GM18507 (cell line): ENCODE measurements at places on chromosomes 3 and 15.

DNA sequence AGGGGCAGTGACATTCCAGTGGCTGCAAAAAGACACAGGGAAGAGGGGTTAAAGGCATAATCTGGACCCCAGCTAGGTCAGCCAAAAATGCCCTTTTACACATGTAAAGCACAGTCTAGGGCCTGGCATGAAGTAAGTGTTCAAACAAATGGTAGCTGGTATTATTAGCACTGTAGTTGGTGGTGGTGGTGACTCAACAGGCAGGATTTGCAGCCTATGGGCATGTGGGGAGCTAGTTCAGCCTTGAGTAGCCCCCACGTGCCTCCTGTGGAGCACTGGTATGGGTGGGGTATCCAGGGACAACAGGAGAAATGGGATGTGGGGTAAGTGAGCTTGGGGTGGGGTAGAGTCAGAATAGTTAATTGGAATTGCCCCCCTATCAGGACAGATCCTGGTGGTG is 27.6 kb downstream of the DNASE1L3 start:
- no peak for DNase-seq

- no peak for DNase-seq
Observed at GRCh38 chr3:95387242-95388021, 1324.6 kb downstream of the NSUN3 start.

- no peak for DNase-seq
Observed at GRCh38 chr3:60399861-60400845, 851.1 kb downstream of the FHIT start.

DNA sequence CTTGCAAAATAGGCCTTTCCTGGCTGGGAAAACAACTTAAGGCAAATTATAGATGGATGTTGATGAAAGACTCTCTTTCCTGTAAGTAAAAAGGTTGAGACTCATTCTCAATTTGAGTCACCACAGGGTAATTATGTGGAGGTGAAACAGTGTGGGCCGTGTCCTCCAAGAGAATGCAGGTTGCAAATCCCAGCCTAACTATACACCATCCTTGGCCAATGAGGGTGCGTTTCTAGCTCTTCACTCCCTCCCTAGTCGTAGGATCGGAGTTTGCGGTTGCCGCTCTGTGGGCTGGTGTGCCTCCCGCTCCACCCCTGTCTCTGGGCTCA is 259.9 kb downstream of the PLCL2 start:
- no peak for DNase-seq

GRCh38 chr15:71114887-71115566 is at the start of gene THSD4:
THSD4 (plus strand) TSS chr15:71115471.
- peak; percentile 76 for DNase-seq

- no peak for DNase-seq
Observed at GRCh38 chr3:186012137-186012536, 74.3 kb upstream of the TRA2B start.

- no peak for DNase-seq
Observed at GRCh38 chr15:91022832-91023129, 387 bp upstream of the VPS33B start.

DNA sequence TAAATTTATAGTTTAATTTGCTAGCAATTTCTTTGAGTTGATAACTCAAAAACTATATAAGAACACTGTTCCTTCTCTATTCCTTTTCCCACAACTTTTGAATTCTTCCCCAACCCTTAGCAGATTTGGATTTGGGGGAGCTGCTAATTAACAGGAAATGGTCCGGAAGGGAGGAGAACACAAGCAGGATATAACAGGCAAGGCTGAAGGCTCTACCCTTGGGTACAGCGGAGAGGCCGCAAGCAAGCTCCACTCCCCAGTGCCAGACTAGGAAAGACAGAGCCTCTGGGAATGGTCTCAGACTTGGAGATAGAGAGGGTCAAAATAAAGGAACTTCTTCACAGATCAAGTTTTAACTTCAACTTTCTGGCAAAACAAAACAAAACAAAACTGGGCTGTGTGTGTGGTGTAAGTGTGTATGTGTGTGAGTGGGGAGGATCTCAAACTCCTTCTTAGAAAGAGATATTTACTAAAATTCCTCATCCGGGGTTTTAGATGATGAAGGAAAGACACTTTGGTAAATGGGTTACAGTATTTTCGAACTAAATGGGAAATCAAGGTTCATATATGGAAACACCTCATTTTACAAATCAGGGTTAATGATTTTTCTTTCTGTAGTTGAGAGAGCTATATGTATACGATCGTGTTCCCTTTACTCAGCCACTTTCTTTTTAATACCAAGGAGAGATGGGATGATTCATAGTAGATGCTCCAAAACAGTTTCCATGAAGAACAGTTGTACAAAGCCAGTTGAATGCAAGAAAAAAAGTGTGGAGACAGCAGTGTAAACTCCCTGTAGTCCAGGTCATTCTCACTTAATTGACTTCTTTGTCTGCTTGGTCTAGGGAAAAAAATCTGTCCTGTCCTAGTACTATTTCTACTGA is 161.1 kb downstream of the TP63 start:
- no peak for DNase-seq

GRCh38 chr3:117820658-117821299 is 1111.2 kb downstream of the TUSC7 start:
- DNase-seq = no peak

GRCh38 chr3:71171247-71171646 is 412.3 kb downstream of the FOXP1 start:
- DNase-seq = no peak

GRCh38 chr3:59605318-59605717 is 555.5 kb upstream of the CFAP20DC start:
- no peak for DNase-seq

- no peak for DNase-seq
Observed at GRCh38 chr15:98844261-98844660, 163.3 kb downstream of the PGPEP1L start.

DNA sequence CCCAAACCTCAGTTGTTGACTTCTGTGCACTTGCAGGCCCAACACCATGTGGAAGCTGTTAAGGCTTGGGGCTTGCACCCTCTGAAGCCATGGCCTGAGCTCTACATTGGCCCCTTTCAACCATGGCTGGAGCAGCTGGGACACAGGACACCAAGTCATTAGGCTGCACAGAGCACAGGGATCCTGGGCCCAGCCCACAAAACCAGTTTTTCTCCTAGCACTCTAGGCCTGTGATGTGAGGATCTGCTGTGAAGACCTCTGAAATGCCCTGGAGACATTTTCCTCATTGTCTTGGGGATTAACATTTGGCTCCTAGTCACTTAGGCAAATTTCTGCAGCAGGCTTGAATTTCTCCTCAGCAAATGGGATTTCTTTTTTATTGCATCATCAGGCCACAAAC is 1255.7 kb downstream of the ZPLD1 start:
- no peak for DNase-seq

GRCh38 chr15:50046159-50046558 is 72.9 kb downstream of the ATP8B4 start:
- no peak for DNase-seq

- no peak for DNase-seq
Observed at GRCh38 chr15:29880886-29881285, 58.6 kb upstream of the TJP1 start.

GRCh38 chr3:159130108-159130507 is 328.3 kb downstream of the MFSD1 start:
- no peak for DNase-seq

DNA sequence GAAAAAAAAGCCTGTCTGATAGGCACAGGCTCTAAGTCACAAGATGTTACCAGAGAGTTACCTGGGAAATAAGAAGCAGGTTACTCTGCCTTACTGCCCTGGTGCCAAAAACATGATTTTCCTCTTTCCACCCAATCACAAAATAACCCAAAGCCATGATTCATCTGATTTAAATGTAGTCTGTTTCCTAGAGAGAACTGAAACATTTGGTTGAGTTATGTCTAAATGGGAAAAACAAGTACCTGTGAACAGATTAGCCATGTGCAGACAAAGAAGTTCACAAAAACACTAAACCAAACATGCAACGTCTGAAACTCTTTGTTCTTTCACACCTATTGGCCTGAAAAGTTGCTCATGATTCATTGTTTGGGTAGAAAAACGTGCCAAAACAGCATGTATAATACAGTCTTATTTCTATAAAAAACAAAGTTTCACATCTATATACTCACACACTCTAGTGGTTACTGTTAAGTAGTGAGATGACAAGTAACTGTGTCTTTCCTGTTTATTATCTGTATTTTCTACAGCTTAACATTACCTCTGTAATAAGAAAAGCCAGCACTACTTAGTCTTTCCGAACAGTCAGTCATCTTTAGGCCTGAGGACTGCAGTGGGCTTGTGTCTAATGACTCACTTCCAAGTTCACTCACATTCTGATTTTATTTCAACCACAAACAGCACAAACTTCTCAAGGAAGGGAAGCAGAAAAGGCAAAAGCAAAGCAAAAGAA is 30.2 kb downstream of the FAM174B start:
- no peak for DNase-seq

DNA sequence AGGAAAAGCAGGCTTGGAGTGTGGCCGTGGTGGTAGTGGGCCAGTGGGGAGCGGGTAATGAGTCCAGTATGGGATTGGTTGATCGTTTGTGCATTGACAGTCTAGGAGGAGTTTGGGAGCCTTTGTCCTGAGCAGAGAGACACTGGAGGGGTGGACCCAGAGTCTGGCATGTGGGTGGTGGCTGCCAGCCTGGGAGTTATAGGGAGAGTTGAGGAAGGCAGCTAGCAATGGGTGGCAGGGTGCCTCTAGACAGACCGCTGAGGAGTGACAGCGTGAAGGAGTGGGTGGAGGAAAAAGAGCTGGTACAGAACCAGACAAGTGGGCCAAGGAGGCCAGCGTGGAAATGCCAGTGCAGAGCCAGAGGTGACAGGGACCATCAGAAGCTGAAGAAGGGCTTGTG is 1.9 kb upstream of the CCK start:
- no peak for DNase-seq

- DNase-seq = no peak
Observed at GRCh38 chr15:57316451-57316850, 59.9 kb upstream of the CGNL1 start.

- DNase-seq = no peak
Observed at GRCh38 chr3:108180194-108180593, 42.0 kb downstream of the IFT57 start.

DNA sequence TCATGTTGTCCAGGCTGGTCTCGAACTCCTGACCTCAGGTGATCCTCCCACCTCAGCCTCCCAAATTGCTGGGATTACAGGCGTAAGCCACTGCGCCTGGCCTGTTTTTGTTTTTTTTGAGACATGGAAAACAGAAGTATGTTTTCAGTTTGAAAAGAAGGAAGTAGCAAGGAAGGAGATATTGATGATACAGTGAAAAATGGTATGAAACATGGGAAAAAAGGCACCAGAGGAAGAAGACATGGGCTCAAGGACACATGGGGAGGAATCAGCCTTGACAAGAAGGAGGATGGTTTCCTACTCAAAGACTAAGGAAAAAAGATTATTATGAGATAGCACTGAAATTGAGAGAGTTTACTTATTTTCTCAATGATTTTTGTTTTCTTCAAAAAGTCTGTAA is 30.7 kb downstream of the FMN1 start:
- DNase-seq = no peak

- DNase-seq = no peak
Observed at GRCh38 chr3:127165036-127165435, 27.9 kb upstream of the PRR23E start.

DNA sequence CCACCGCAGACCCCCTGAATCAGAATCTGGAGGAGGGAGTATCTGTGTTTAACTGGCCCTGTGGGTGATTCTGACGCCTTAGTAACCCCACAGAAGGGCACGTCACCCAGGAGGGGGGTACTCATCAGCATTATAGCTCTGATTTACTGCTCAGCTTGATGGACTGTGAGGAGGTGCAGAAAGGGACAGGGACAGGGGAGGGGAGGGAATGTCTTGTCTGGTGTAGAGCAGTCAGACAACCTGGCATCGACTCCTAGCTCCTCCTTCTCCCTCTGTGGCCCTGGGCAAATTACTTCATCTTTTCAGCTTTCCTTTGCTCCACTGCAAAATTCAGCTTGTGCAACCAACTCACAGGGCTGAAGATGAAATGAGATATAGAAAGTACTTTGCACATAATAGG is 42.3 kb upstream of the GLCE start:
- no peak for DNase-seq

GRCh38 chr15:101445562-101446517 is 43.7 kb downstream of the PCSK6 start:
- no peak for DNase-seq

GRCh38 chr3:28901018-28901417 is 379.9 kb upstream of the RBMS3 start:
- DNase-seq = no peak

DNA sequence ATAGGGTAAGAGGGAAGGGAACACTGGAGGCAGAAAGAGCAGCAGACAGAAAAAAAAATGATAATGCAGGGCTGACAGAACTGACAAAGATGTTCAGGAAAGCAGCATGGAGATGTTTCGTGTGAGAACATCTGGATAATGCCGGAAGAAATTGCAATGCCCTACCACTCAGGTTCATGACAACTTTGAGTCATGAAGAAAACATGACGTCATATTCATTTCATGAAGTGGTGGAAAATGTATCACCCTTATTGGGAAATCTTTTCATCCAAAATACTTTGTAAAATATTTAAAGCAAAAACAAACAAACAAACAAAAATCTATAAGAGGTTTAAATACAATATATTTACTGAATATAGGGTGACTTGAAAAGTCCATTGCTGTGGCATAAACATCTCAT is 305.4 kb upstream of the IGF1R start:
- no peak for DNase-seq

DNA sequence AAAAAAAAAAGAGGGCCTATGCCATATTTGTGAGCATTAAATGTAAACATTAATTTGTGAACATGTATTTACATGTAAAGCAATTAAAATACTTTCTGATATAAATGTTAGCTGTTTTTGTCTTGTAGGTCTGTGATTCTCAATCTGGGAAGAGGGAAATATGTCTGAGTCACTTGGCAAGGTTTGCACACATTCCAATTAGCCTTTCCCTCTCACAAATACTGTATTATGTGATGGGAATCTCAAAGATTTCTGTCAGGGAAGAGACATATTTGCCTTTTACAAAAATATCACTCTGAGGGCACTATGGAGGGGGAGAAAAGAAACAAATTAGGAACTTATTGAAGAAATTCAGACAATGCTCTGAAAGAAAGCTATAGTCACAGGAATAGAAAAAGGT is 483.6 kb downstream of the GBE1 start:
- no peak for DNase-seq

DNA sequence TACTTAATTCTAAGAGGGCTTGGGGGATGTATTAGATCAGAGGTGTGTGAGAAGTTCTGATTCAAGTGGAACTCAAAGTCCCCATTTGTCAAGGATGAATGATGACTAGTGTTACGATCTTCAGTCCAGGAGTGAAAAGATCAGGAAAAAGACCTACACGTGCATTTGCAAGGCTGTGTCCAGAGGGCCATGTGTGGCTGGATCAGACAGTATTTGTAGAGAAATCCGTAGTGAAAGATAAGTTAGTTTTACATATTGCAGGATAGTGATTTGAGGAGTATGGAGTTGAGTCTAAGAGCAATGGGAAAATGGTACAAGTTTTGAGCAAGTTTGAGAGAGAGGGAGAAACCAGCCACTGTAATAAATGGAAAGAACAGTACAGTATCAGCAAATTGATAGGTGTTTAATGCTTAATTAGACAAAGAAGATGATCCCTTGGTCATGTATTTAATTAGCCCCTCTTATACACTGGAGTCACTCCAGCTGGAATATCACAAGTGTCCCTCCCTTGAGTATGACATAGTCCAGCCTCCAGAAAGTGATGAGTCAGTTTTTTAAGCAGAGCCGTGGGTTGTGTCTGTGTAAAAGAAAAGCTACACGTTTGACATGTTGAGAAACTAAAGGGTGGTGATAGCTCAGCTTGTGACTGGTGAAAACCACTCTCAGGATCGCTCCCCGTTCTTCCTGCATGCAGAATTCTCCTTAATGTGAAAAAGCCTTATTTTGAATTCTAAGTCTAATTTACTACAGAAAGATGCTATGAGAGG is 348.8 kb downstream of the ROBO1 start:
- no peak for DNase-seq
